ENCODE measurements at places on chromosomes 2 and 18.

DNA sequence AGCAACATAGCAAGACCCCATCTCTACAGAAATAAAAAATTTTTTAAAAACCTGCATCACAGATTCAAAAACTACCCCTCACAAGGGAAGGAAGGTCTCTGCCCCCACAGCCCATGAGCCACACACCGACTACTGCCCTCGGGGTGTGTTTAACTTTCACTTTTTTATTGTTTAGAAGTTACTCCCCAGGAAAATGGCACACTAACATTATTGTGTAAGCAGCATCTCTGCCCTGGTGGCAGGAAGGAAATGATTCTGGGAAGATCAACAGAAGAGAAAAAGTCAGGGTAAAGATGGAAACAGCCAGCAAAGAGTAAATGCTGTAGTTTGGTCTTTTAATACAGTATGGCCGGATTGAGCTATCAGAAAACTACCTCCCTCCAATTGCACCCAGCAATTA, 21.9 kb downstream of the TRABD2A start:
- DNase-seq, result no peak
- no peaks in the 10 kb centered on the region for H3K4me1 ChIP-seq
- no peaks in the 10 kb centered on the region for H3K36me3 ChIP-seq
- no peak overlapping the region for H3K27ac ChIP-seq

GRCh38 chr2:124753842-124754241, 728.8 kb downstream of the CNTNAP5 start:
- H3K27ac ChIP-seq, result no peak overlapping the region
- no peaks in the 10 kb centered on the region for H3K36me3 ChIP-seq
- no peak overlapping the region for H3K4me3 ChIP-seq

GRCh38 chr18:46555213-46555612, 101.8 kb downstream of the LOXHD1 start:
- H3K27me3 ChIP-seq, result no peaks in the 10 kb centered on the region
- no peaks in the 10 kb centered on the region for H3K36me3 ChIP-seq
- no peak overlapping the region for H3K4me3 ChIP-seq
- no peak overlapping the region for H3K27ac ChIP-seq

GRCh38 chr2:225737556-225737955, 338.0 kb downstream of the NYAP2 start:
- no peak overlapping the region for H3K27ac ChIP-seq
- H3K4me1 ChIP-seq, result peaks cover 20% of the 10 kb centered on the region
- peak; percentile 76 for DNase-seq
- no peaks in the 10 kb centered on the region for H3K36me3 ChIP-seq
- no peaks in the 10 kb centered on the region for H3K27me3 ChIP-seq
